NCI-H82 (cell line): ENCODE measurements at places on chromosomes 16 and 17.

DNA sequence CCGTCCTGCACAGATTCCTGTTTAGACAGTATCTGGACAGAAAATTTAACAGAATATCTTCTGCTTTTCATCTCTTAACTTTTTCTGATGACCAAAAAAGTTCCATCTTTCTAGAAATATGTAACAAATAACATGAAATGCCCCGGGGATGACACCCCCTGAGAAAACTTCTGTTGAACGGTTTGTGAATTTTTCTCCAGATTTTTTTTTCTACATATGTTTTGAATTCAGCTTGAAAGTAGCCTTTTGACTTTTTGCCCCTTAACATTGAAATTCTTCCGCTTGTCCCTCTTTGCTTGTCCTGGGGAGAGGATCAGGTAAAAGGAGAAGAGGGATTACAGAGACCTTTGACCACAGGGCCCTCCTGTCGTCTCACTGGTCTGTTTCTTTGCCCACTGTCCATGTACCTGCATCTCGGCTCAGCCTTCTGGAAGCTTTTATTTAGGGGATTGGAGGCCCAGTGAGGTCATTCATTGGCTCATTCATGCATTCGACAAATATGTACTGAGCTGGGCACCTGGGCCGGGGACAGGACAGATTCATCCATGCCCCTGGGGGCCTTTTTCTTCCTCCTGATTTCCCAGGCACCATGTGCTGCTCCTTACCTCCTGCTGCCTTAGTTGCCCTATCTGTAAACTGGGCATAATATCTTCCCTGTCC lies 19.6 kb upstream of the CPNE2 start:
- DNase-seq: no peak

DNA sequence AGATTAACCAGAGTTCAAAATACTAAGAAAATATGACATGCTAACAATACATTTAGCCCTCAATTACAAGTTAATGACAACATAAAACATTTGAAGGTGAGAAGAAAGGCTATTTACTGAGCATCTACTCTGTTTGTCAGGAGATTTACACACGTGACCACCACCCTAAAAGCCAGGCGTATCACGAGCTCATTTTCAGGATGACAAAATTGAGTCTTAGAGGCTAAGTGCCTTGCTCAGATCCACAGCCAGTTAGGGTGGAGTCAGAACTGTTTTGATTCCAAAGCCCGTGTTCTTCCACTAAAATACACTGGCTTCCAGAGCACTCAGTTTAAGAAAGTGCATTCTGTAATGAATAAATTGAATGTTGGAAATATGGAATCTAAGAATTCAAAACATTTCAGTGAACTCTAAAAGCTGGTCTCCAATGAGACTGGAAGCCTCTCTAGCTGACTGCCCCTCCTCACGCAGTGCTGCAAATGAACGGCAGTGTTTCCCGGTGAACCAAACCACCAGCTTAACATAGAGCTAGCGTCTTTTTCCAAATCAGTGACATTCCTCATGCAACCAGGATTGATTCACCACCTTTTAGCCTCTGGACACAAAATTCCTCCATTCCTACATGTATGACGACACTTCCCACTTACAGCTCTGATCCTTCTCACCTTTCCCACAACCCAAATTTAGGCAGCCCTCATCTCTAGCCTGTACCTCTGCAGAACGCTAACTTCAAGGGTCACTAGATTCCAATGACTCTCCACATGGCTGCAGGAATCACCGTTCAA lies 5.9 kb downstream of the ZDHHC7 start:
- DNase-seq: no peak

- DNase-seq: no peak
Observed at GRCh38 chr17:58192612-58193011, at the start of gene EPX. TSS of gene EPX (plus strand) at chr17:58192726. CDS start at chr17:58192847, 121 bp downstream.

DNA sequence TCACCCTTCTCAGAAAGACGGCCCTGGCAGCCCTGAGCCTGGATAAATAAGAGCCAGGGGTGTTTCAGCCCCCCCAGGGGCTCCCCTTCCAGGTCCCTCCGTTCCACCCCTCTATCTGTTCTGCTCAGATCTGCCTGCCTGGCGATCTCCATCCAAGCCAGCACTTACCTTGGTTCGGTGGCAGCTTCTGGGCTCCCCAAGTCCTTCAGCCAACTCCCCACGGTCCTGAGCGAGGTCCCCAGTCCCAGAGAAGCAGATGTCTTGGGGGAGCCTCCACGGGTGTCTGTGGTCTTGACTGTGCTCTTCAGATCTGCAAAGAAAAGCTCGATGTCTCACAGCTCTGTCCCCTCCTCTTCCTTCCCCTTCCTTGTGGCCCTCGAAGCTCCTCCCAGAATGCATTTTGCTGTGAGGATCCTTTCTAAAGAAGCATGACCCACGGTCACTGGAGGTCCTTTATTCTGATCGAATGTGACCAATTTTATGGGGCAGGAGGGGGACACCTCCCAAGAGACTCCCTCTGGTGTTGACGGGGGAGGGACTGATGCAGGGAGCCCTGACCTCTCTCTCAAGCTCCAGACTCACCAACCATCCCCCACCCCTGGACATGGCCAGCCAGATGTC lies at the start of gene PIK3R6:
Gene PIK3R6 (minus strand): TSS at position 314 of the 621 bp plus-strand sequence. CDS start 17,880 bp downstream, outside the sequence.
- no peak for DNase-seq

DNA sequence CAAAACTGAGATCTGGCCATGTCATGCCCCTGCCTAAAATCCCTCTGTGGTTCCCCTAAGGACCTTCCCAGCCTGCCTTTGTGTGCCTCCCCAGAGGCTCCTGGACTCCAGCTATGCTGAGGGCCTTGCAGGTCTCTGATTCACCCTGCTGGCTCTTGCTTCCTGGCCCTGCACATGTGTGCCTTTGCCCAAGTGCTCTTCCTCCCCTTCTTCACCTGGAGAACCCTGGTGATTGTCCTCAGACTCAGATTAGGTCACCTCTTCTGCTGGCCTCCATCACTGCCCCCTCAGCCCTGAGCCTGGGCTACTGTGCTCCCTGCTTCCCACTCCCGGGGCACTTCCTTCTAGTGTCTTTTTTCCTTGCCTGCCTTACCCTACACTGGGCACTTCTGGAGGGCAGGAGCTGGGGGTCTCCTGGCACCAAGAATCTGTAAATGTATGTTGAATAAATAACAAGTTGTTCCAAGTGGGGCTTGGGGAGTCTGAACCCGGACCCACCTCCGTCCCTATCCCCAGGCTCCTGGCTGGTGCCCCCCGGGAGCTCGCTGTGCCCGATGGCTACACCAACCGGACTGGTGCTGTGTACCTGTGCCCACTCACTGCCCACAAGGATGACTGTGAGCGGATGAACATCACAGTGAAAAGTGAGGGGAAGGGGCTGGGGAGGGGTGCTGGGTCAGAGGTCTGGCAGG lies 7.8 kb downstream of the ITGA3 start:
- DNase-seq: no peak

GRCh38 chr16:66481081-66481942 lies 54.2 kb downstream of the BEAN1 start:
- DNase-seq: no peak

DNA sequence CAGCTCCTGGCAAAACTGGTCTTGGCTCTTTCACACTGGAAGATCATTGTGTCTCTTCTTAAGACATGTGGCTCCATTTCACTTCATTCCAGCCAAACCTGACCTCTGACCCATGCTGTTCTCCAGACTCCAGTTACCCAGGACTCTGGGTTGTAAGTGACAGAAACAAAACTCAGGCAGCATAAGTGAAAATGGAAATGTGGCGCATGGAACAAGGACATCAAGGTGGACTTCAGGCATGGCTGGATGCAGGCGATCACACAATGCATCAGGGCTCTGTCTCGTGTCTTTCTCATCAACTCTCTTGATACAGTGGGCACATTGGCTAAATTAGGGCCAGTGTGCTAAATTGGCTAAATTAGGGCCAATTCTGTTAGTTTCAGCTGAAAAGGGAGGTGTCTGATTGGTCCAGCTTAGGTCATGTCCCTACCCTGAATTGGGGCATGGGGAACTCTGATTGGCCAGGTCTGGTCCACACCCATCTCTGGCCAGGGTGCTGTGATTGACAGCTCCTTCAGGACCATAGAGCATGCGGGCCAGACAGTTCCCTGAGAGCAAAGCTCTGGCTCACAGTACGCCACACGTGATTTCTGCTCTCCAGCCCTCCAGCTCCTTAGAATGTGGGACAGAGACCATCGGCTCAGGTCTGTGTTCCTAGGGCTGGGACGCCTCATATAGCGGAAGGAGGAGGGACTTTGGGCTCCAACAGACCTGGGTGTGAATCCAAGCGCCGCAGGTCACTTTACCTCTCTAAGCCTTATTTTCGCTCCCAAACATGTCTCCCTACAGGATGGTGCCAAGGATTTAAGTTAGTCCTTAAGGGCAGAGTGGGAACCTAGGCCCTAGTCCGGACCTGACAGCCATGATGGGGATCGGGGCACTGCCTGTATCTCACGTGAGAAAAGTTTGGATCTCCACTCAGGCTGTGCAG lies 17.5 kb downstream of the SOCS1 start:
- DNase-seq: no peak

DNA sequence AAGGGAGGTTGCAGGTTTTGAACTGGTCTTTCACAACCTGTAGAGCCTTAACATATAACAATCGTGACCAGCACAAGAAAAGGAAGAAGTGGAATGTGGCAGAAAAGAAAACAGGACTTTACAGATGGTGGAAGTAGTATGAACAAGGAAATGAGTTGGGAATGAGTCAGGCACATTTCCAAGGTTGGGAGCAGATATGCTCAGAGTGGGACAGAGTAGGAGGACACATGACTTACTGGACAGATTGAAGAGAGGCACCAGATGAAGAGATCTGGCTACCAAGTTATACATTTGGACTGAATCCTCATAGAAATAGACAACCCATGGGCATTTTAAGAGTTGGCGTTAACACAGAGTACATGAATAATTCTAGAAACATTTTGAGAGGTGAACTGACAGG lies 95.3 kb downstream of the ZNF18 start:
- no peak for DNase-seq

GRCh38 chr17:68036304-68037147 lies 991 bp downstream of the KPNA2 start:
- no peak for DNase-seq

GRCh38 chr16:54504372-54504771 lies 217.8 kb upstream of the IRX3 start:
- peak; percentile 26 for DNase-seq

DNA sequence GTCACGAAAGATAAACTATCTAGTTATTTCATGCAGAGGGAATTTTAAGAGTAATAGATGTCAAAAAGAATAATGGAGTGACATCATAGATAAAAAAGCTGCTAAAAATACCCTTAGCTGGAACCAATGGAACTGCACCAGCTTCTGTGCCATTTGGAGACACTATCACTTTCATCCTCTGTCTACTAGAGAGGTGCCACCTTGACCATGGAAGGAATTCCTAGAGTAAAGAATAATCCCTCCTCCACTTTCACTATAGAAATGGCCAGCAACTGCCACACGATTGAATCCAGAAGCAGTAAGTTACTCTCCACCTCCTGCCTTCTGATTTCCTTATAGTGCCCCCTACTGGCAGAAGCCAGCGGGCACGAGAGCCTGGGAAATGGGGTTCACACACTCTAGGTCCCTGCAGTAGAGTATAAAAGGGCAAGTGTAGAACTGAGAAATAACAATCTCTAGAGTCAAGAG lies 2.8 kb upstream of the ALDH3A2 start:
- DNase-seq: peak; percentile 73

GRCh38 chr17:81707725-81708646 lies 4.1 kb upstream of the SLC25A10 start:
- no peak for DNase-seq

DNA sequence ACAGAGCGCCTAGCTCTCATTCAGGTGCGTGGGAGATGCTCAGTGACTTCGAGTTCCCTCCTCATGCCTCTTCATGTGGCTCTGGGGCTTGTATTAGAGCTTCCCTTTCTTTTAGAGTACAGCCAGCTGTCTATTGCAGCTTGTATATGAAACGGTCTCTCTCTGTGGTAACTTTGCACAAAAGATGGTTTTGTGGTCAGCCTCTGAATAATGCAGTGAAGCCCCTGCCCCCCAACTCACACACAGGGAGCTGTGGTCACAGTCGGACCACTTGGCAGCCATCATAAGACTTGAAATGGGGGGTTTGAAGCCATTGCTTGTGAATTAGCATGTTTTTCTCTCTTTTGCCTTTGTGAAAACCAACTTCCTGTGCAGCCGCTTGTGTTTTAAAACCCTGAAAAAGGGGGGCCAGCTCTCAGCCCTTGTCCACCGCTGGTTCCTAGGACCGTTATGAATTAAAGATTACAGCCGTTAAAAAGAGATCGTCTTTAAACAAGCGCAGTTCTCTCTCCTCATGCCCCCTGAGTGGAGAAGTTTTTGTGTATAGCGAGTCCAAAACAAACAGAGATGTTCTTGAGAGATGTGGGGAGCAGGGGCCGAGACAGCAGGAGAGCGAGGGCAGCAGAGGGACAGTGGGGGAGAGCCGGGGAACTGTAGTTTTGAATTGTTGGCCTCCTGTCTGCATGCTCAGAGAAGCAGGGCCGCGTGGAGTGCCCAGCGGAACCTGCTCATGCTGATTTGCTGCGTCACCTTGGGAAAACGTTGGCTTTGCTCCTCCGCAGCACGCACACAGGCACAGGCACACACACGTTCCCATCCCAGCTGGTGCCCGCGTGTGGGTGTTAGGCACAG lies 199.0 kb downstream of the MSI2 start:
- DNase-seq: no peak

GRCh38 chr17:29133121-29133713 lies 47.0 kb downstream of the MYO18A start:
- DNase-seq: no peak

DNA sequence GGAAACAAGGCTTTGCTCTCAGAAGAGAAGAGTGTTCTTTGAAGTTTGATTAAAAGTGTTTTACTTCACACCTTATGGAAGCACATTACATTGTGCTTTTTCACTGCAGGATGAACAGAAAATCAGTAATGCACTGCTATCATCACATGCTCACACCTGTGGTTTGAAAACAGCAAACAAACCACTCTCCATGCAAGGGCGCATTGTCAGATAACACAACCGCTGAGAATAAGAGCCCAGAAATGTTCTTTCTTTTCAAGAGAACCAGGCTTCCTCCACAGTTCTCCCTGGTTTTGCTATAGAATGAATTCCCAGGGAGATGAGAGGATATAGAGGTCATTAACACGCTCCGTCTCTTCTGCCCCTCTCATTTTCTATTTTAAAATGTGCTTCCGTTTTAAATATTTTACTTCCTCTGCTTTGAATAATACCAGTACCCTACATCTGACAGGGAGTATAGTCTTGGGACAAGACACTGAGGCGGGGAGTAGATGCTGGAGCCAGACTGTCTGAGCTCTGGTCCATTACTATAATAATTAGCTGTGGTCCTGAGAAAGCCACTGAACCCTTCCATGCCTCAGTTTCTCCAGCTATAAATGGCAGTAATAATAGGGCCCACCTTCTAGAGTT lies 71.6 kb downstream of the CDK5R1 start:
- no peak for DNase-seq

DNA sequence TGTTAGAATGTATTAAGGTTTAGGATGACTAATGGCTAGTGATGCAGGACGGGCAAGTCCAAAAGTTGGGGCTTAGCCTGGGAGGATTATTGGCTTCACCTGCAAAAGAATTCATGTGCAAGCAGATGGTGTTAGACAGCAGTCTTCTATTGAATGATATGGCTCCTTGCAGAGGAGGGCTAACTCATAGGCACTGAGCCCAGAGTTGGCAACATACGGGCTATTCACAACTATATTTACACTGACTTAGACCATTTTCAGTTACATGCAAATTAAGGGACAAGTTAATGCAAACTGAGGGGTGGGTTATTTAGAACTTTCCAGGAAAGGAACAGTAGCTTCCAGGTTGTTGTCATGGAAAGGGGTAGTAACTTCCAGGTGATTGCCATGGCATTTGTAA lies 1017.1 kb upstream of the EEF2KMT start:
- DNase-seq: peak; percentile 18

- no peak for DNase-seq
Observed at GRCh38 chr17:50190293-50190602, 11.2 kb downstream of the COL1A1 start.

- no peak for DNase-seq
Observed at GRCh38 chr17:9228408-9229159, 207.3 kb downstream of the NTN1 start.
